HFFc6 (cell line): ENCODE measurements at places on chromosomes 2 and 18. TPM values are rescaled to one million over a fixed set of nuclear protein-coding genes. Genes with fewer than 3 reads are reported as not detected.
A peak's percentile ranks its signal among the peaks of the same experiment; 100 is the strongest.

GRCh38 chr2:206431439-206431838 lies 11.9 kb upstream of the ADAM23 start:
- no peak for DNase-seq
- no peak overlapping the region for H3K4me3 ChIP-seq
- H3K27me3 ChIP-seq = no peaks in the 10 kb centered on the region
- H3K4me1 ChIP-seq = no peaks in the 10 kb centered on the region
- H3K27ac ChIP-seq = no peak overlapping the region
- H3K36me3 ChIP-seq = no peaks in the 10 kb centered on the region

Gene MC2R
- not detected in 3 replicates for total RNA-seq

Gene GBX2
- total RNA-seq = not detected in 3 replicates

- peaks cover 5% of the 10 kb centered on the region for H3K4me1 ChIP-seq
- DNase-seq = no peak
- no peaks in the 10 kb centered on the region; the same call in 1 of the 2 replicates for H3K27me3 ChIP-seq
- H3K36me3 ChIP-seq = 0 out of 2 replicates have a peak, but pooled peaks cover 5% of the 10 kb centered on the region
- H3K27ac ChIP-seq = no peak overlapping the region
Measured at GRCh38 chr2:228690681-228691080, 509.2 kb upstream of the SPHKAP start.

- H3K27me3 ChIP-seq = no peaks in the 10 kb centered on the region; the same call in 1 of the 2 replicates
- H3K4me3 ChIP-seq = no peak overlapping the region
- no peaks in the 10 kb centered on the region for H3K4me1 ChIP-seq
Measured at GRCh38 chr2:128809259-128809636, 490.6 kb upstream of the HS6ST1 start.

Gene PPP1R7
- 90.6 and 90.8 TPM in 2 replicates for total RNA-seq

- no peaks in the 10 kb centered on the region for H3K27me3 ChIP-seq
- H3K4me1 ChIP-seq = peaks cover 75% of the 10 kb centered on the region
- peak overlapping the region; percentile 55 for H3K4me3 ChIP-seq
- peaks cover 71% of the 10 kb centered on the region for H3K36me3 ChIP-seq
- H3K27ac ChIP-seq = peak overlapping the region; percentile 83
- DNase-seq = no peak
Measured at GRCh38 chr2:200397785-200398184, 91.3 kb downstream of the SPATS2L start.

DNA sequence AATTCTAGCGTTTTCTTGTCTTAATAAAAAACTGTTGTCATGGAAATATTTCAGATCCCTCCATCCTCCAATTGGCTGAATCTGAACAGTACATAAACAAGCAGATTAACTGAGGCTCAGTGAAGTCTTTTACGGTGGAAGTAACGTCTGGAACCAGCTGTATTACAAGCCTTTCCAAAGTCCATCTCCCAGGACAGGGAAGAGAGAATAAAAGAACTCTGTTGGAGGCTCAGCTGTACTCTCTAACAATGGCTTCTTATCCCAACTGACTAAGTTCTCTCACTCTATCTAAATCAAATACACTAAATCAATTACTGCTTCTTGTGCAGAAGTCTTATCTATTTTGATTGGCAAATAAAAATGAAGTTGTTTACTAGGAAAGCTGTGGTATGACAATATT lies 19.9 kb upstream of the NEDD4L start:
- no peak for DNase-seq
- peaks cover 26% of the 10 kb centered on the region for H3K27me3 ChIP-seq
- H3K36me3 ChIP-seq = no peaks in the 10 kb centered on the region
- H3K4me3 ChIP-seq = no peak overlapping the region
- H3K4me1 ChIP-seq = no peaks in the 10 kb centered on the region

Gene NHEJ1
- total RNA-seq = 13.5 to 16.2 TPM (median 13.9 TPM) in 3 replicates

DNA sequence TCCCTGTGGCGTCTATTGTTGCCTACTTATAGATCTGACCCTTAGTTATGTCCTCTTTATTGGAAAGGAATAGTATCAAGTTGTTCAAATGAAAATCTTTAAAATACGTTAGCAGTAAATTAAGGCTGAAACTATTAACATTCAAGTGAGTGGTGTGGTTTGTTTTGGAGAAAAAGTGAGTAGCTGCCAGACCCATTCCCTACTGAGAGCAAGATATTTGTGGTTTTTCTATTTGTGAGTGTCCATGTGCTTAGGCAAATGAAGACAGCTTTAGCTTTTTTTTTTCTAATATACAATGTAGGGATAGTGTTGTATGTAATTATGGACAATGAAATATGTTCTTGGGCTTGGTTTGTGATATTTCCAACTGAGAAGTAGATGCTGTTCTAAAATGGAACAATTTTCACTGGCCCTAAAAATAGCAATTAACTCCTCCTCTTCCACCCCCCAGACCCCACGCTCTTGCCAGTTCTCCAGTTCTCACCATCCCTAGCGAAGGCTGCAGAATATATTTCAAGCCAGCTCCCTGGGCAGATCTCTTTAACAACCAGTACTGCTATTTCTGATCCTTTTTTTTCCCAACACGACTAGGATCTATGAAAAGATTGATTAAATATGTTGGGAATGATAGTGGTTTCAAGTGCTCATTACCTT lies 83.1 kb downstream of the CCDC85A start:
- peaks cover 84% of the 10 kb centered on the region for H3K4me1 ChIP-seq
- H3K27me3 ChIP-seq = no peaks in the 10 kb centered on the region
- no peak for DNase-seq
- H3K27ac ChIP-seq = peak overlapping the region; percentile 30; the same call in 1 of the 2 replicates
- peak overlapping the region; percentile 11; the same call in 1 of the 2 replicates for H3K4me3 ChIP-seq
- peaks cover 8% of the 10 kb centered on the region; the same call in 1 of the 2 replicates for H3K36me3 ChIP-seq

DNA sequence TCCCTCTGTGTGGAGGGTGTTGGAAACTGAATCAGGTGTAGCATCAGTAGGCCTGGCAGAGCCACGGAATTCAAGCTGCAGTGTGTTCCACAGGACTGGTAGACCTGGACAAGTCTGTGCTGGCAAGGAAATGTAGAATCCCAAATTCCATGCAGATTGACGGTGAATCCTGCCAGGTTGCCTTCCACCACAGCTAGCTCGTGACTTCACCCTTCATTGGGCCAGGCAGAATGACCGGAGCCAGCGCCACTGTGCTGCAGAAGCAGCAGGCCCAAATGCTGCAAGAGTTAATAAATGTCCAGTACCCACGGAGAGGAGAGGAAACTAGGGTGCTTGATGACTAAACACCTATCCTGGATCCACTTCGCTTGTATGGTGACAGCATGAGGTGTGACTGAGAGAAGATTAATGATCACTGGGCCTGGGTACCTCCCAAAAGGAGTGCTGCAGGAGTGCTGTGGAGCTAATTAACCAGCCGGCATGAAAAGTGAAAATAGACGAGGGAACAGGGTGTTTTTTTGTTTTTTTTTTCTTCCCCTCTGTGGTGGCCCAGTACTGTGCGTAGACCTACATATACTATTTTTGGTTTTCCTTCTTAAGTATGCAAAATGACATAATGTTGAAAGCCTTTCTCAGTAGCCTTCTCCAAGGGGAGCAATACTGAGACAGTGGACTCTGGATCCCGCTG lies 122.2 kb downstream of the TANC1 start:
- peaks cover 1% of the 10 kb centered on the region for H3K36me3 ChIP-seq
- H3K27me3 ChIP-seq = peaks cover 2% of the 10 kb centered on the region
- H3K4me3 ChIP-seq = peak overlapping the region; percentile 79
- H3K4me1 ChIP-seq = peaks cover 86% of the 10 kb centered on the region
- peak overlapping the region; percentile 87 for H3K27ac ChIP-seq
- DNase-seq = peak; percentile 22

- H3K4me3 ChIP-seq = no peak overlapping the region
- H3K27ac ChIP-seq = peak overlapping the region; percentile 60
- peak; percentile 26 for DNase-seq
- H3K36me3 ChIP-seq = no peaks in the 10 kb centered on the region
Measured at GRCh38 chr2:214244847-214245246, 166.0 kb upstream of the VWC2L start.

- H3K36me3 ChIP-seq = no peaks in the 10 kb centered on the region
- no peaks in the 10 kb centered on the region for H3K4me1 ChIP-seq
- no peak overlapping the region for H3K4me3 ChIP-seq
- H3K27ac ChIP-seq = no peak overlapping the region
Measured at GRCh38 chr2:147623328-147623727, 221.5 kb upstream of the ACVR2A start.

DNA sequence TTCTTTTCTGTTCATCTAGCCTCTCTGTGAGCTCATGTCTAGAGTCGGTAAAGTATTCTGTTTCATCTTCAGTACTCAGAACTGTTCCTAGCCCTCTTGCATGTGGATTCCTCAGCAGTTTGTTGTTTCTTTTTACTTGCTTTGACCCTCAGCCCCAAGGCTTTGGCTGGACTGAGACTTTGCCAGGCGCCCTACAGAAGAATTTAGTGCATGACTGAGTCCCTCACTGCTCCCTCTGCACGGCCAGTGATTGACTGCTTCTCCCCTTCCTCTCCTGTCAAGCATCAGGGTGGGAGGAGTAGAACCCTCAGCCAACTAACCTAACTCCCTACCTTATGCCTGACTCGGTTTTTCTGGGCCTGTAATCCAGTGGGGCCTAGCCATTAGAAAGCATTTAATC lies 109.8 kb downstream of the ESCO1 start:
- peaks cover 6% of the 10 kb centered on the region; the same call in 1 of the 2 replicates for H3K4me1 ChIP-seq
- no peaks in the 10 kb centered on the region for H3K27me3 ChIP-seq
- no peak for DNase-seq

Gene AGXT
- not detected in 2 replicates for total RNA-seq

Gene SERPINB12
- total RNA-seq = not detected in 3 replicates

- H3K4me1 ChIP-seq = peaks cover 82% of the 10 kb centered on the region
- peaks cover 3% of the 10 kb centered on the region; the same call in 1 of the 2 replicates for H3K27me3 ChIP-seq
- H3K4me3 ChIP-seq = no peak overlapping the region
- H3K27ac ChIP-seq = no peak overlapping the region
Measured at GRCh38 chr2:205696331-205696926, 14.1 kb downstream of the NRP2 start.

GRCh38 chr18:24041691-24042090 lies 27.1 kb downstream of the TTC39C start:
- H3K4me1 ChIP-seq = no peaks in the 10 kb centered on the region
- no peaks in the 10 kb centered on the region for H3K27me3 ChIP-seq
- no peaks in the 10 kb centered on the region for H3K36me3 ChIP-seq
- no peak overlapping the region for H3K4me3 ChIP-seq
- no peak overlapping the region for H3K27ac ChIP-seq

Gene DSC2
- not detected in 3 replicates for total RNA-seq

Gene TMEM178A
- 0.30 to 0.74 TPM (median 0.32 TPM) in 3 replicates for total RNA-seq

- DNase-seq = no peak
- H3K27me3 ChIP-seq = no peaks in the 10 kb centered on the region
- no peak overlapping the region for H3K4me3 ChIP-seq
- H3K4me1 ChIP-seq = no peaks in the 10 kb centered on the region
- H3K27ac ChIP-seq = no peak overlapping the region
- no peaks in the 10 kb centered on the region for H3K36me3 ChIP-seq
Measured at GRCh38 chr2:164220265-164220664, 401.0 kb downstream of the GRB14 start.

GRCh38 chr18:22946217-22946616 lies 13.1 kb downstream of the RBBP8 start:
- H3K4me1 ChIP-seq = peaks cover 17% of the 10 kb centered on the region
- no peak overlapping the region for H3K27ac ChIP-seq
- DNase-seq = no peak
- no peak overlapping the region for H3K4me3 ChIP-seq

- H3K4me3 ChIP-seq = peak within 1 kb of the TSS; percentile 85
- peaks cover 68% of the 10 kb centered on the region for H3K27me3 ChIP-seq
- H3K27ac ChIP-seq = no peak within 1 kb of the TSS
- DNase-seq = no peak
- H3K4me1 ChIP-seq = peaks cover 17% of the 10 kb centered on the region
- H3K36me3 ChIP-seq = 0 out of 2 replicates have a peak, but pooled peaks cover 5% of the 10 kb centered on the region
Measured at GRCh38 chr18:59219672-59220163, at the start of gene GRP. Gene GRP (plus strand): TSS chr18:59220158. CDS start chr18:59220266, 108 bp downstream.

DNA sequence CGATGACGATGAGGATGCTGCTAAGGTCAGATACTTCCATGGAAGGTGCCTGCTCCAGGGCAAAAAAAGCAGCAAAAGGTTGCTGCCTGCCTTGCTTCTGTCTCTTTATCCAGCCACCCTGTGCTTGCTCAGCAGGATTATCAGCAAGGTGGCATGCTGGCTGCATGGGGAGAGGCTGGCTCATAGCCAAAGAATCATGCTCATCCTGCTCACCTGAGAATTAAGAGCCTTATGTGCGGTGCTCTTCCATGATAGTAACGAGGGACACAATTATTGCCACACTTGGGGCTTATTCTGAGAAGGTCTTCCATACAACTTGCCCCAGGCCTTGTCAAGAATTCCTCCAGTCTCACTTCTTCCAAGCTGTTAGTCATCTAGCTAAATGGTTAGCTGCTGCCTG lies 60.4 kb upstream of the SEC11C start:
- peaks cover 5% of the 10 kb centered on the region for H3K4me1 ChIP-seq
- H3K36me3 ChIP-seq = no peaks in the 10 kb centered on the region
- DNase-seq = no peak
- H3K4me3 ChIP-seq = no peak overlapping the region
- H3K27ac ChIP-seq = no peak overlapping the region

Gene FIGN
- total RNA-seq = 2.6 to 4.4 TPM (median 3.3 TPM) in 3 replicates

Gene KIF5C
- 0.51 to 1.3 TPM (median 0.80 TPM) in 3 replicates for total RNA-seq

Gene TLX2
- total RNA-seq = 0.18 to 0.24 TPM in 2 of 3 replicates, not detected in the other

DNA sequence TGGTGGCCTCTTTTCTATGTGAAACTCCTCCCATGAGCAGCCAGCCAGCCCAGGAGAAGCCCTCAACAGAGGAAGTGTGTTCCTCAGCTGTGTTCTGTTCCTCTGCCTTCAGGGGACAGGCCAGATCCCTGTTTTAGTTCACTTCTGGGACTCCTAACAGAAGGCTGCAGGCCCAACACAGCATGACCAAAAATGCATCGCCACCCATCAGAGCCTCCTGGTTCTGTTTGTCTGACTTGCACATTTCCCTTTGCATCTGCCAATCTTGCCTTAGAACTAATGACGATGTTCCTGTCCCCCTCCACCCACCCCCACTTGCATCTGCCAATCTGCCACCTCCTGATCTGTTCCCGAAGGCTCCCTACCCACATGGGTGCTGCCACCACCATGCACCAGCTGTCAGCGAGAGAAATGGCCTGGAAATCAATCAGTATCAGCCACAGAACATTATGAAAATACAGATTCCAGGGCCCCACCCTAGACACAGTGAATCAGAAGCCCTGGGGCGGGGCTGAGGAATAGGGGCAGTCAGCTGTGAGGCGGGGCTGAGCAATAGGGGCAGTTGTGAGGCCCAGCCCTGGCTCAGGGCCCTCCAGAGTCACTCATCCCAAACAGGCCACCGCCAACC lies 51.0 kb downstream of the FAM168B start:
- 0 out of 2 replicates have a peak, but pooled peaks cover 5% of the 10 kb centered on the region for H3K4me1 ChIP-seq
- no peak for DNase-seq
- 0 out of 2 replicates have a peak, but pooled peaks cover 5% of the 10 kb centered on the region for H3K36me3 ChIP-seq
- H3K27ac ChIP-seq = no peak overlapping the region

GRCh38 chr2:33323957-33324356 lies 152.5 kb upstream of the RASGRP3 start:
- no peak overlapping the region for H3K27ac ChIP-seq
- no peak overlapping the region for H3K4me3 ChIP-seq
- peaks cover 39% of the 10 kb centered on the region for H3K4me1 ChIP-seq
- peaks cover 4% of the 10 kb centered on the region for H3K27me3 ChIP-seq
